Effector CD4-positive, alpha-beta T cell (primary cell): ENCODE measurements at places on chromosomes 3 and 15.

DNA sequence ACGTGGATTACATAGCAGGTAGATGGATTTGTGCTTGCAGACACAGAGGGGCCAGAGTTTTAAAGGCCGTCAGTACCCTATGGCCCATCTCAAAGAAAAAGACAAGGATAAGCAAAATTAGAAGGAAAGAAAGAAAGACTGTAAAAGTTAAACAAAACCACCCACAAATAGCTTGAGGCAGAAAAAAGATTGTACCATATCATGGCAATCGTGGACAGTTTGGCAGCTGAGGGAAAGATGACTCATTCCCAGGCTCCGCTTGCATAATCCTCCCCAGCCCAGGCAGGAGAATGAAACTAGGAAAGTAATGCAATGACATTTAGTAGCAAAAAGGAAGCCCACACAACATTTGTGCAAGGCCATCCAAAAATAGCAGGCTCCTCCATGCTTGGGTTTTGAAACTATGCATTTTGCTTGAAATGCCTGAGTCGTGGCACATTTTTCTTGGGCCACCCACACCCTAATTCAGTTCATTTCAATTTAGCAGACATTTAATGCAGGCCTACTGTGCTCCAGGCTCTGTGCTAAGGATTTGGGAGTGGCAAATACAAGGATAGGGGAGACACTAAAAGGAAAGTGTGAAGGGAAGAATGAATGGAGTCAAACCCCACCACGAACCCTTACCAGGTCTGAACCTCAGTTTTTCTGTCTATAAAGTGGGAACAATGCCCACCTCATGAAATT, 40.9 kb upstream of the SMAD3 start:
- DNase-seq = no peak

- DNase-seq = no peak
Observed at GRCh38 chr15:98719137-98719740, 70.9 kb downstream of the IGF1R start.

- DNase-seq = no peak
Observed at GRCh38 chr3:46614431-46614830, 2.1 kb downstream of the FAM240A start.

DNA sequence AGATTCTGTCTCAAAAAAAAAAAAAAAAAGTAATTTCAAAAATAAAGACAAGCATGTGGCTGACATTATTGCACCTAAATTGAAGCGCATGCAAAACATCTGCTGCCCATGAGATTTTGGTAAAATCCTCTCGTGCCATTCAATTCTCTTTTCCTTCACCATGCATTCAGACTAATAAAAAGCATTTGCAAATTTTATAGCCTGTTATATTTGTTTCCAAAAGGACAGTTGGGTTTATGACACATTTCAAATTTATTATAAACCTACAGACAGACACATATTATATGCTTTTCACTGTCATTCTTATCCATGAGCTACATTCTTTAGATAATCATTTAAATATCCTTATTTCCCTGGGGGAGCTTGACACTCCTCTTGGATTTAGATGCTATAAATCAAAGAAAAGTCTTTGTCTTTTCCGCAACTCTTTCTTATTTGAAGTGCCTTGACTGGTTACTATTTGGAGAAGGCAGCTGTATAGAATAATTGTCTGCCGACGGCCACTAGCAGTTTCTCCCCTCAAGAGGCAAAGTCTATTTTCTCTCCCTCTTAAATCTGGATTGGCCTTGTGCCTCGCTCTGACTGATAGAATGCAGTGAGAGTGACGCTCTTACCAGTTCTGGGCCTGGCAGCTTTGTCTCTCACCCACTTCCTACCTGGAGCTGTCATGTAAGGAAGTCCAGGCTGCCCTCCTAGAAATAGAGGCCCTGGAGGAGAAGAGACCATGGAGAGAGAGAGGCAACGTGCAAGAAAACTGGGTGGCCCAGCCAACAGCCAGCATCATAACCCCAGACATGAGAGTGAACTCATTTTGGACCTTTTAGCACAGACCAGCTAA, 6.8 kb upstream of the LRIG1 start:
- no peak for DNase-seq

GRCh38 chr3:89049119-89049518, 58.3 kb upstream of the EPHA3 start:
- no peak for DNase-seq

GRCh38 chr3:123695731-123696640, 111.1 kb upstream of the HACD2 start:
- no peak for DNase-seq

GRCh38 chr15:90004671-90005070, 3.5 kb downstream of the ZNF710 start:
- DNase-seq = no peak

GRCh38 chr3:128804811-128805155, 74.6 kb upstream of the ACAD9 start:
- DNase-seq = no peak
